ENCODE measurements at places on chromosomes 11 and 22.
A peak's percentile ranks its signal among the peaks of the same experiment; 100 is the strongest.

GRCh38 chr11:90542092-90542491 lies 319.2 kb upstream of the CHORDC1 start:
- no peak for DNase-seq

DNA sequence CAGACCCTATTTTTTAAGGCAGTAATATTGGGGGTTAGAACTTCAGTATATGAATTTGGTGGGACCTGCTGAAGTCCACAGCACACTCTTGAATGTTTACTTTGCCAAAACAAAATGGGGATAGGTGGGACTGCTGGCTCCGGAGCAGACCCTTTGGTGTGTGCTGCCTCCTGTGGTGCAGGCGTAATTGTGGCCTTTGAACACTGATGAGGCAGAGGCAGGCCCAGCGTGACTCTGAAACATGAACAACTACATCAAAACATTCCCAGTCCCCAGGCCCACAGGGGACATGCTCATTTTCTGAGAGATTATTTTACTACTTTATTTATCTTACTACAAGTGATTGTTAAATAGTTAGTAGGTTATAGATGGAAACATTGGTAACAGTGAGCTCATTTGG lies 225.0 kb upstream of the TBCEL start:
- no peak for DNase-seq

- DNase-seq: no peak
These were observed 262.1 kb downstream of the KIRREL3 start for GRCh38 chr11:126738295-126739031.

DNA sequence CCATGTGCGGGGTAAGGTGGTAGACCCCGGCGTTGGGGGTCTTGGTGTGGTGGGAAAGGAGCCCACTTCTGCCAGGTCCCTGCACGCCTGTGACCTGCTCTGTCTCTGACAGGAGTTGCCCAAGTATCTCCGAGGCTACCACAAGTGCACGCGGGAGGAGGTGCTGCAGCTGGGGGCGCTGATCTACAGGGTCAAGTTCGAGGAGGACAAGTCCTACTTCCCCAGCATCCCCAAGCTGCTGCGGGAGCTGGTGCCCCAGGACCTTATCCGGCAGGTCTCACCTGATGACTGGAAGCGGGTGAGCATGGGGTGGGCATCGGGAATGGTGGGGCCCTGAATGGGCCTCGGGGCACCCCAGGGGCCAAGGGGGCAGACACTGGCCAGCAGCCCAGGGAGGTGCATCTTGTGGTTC lies 83.0 kb downstream of the MYO7A start:
- DNase-seq: no peak

DNA sequence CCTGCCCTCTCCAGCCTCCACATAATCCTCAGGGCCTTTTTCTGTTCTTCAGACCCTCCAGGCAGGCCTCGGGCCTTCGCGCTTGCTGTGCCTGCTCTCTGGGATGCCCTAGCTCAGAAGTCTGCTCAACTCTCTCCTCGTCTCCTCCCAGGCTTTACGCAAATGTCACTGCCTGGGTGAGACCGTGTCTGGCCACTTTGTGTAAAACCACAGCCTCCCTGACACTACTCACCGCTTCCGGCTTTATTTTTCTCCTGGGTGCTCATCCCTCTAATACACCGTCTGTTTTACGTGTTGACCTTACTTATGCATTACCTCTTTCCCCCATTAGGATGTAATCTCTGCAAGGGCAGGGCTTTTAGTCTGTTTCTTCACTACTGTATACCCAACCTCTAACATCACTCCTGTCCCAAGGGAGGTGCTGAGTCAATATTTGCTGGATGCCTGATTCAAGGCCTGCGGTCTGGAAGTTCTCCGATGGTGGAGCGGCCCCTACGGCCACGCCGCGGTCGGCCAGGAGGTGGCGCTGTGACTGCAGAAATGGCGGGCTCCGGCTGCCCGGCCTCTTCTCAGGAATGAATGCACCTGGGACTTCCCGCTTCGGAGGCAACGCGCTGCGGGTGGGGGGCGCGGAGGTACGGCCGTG lies 58.2 kb upstream of the THY1 start:
- DNase-seq: peak; percentile 54

- no peak for DNase-seq
These were observed 44.7 kb upstream of the TMEM45B start for GRCh38 chr11:129770993-129771392.

DNA sequence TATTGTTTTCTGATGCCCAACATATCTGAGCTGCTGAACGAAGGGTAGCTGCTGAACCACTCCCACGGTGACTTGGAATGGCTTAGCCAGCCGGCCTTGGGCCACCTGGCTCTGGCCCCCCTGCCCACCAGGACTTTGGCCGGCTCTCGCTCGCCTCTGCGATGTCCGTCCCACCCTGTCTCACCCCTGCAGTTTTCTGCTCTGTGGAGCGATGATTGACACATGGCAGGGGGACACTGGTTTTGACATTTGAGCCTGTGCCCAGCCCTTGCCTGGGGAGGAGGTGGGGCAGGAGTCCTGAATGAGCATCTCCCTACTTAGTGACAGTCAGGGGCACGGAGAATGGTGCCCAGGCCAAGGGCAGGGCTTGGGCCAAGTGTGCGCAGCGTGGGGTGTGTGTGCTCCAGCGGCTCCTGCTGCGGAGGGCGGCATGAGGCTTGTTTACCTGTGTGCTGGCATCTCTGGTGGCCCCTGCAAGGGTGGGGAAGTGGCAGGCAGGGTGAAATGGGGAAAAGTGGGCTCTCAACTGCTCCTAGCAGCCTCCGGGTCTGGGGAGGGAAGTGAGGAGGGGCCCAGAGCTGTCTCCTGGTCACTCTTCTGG lies 15.7 kb upstream of the CDKN1C start:
- DNase-seq: no peak

GRCh38 chr11:76249195-76249741 lies 43.0 kb upstream of the WNT11 start:
- no peak for DNase-seq

GRCh38 chr11:113457784-113458183 lies 17.4 kb downstream of the DRD2 start:
- DNase-seq: no peak

DNA sequence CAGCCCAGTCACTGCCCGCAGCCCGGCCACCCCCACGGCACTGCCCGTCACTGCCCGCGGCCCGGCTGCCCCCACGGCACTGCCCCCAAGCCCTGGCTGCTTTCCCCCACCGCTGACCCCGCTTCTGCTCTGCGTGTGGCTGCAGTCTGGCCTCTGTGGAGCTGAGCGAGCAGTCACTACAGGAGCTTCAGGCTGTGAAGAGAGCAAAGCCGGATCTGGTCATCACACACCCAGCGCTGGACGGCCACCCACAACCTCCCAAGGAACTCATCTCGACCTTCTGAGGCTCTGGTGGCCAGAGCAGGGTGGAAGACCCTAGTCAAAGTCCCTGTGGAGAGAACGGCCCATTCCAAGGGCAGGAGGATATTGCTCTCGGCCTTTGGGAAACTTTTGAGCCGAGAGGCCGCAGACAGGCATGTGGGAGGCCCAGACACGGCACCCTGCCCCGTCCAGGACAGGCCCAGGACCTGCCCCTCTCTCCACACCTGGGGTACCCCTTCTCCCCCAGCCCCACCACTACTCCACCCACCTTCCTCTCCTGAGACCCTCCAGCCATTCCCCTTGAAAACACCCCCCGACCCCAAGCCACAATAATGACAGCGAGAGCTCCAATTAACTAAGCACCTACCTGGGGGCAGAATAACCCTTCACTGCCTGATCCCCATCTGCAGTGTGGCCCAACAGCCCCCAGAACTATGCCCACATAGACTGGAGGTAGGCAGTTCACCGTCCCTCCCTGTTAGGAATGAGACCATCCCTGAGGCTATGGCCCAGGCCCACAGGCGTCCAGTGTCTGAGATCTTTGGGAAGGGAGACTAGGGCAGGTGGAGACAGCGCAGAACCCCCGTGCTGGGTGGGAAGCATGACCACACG lies 3.7 kb upstream of the PGGHG start:
- no peak for DNase-seq

- no peak for DNase-seq
These were observed 18.9 kb upstream of the WNT11 start for GRCh38 chr11:76225122-76225611.

DNA sequence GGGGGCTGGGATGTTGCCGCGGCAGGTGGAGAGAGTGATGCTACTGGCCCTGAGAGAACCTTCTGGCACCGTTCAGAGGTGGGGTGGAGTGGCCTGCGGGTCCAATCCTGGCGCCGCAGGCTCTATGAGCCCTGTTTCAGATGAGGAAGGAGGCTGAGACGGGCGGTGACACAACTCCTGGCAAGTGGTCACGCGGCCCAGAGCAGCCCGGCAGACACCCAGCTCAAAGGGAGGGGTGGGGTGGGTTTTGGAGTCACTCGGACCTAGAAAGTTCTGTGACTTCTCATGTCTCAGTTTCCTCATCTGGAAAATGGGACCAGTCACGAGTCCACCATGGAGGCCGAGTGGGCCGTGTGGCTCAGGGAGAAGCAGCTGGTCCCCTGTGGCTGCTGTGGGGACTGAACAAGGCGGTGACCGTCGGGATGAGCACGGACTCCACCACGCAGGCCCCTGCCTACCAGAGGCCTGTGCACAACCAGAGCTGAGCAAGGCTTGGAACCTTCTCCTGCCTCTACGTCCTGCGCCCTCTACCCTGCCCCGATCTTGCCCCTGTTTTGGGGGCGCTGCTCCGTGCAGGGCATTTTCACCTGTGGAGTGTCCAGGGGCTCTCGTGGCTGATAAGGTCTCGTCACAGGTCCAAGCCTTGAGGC lies 3.7 kb downstream of the TSPO start:
- no peak for DNase-seq

- DNase-seq: no peak
These were observed 36.1 kb upstream of the OR8B8 start for GRCh38 chr11:124481365-124482323.

DNA sequence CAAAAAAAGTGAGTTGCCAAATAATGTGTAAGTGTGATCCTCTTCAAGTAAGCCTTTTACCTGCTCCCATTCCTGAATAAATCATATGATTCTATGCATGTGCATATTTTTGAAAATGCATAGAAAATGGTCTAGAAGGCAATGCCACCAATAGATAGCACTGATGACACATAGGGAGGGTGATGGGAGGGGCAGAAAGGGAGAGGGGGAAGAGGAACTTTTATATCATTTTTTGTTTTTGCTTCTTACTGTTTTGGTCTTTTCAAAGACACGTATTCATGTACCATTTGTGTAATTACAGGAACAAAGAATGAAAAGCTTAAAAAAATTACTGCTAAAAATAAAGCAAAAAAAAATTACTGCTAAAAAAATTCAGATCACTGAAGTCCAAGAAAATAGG lies 60.8 kb downstream of the C11orf58 start:
- no peak for DNase-seq

DNA sequence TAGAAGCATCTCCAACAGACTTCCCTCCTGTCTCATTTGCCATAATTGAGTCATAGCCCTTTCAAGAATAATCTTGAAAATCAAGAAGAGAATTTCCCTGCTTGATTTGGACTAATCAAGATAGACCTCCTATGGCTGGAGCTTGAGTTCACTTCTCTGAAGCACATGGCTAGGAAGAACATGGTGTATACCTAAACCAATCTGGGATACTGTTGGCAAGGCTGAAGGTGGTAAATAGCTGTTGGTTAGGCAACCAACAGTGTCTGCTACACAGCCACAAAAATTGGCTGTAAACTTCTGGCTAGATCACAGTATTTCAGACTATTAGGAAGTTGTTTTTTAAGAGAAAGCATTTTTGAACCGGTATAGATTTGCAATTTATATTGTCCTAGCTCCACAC lies 4.9 kb downstream of the CRYAB start:
- no peak for DNase-seq

GRCh38 chr11:117931971-117932370 lies 2.8 kb upstream of the TMPRSS13 start:
- peak; percentile 17 for DNase-seq

DNA sequence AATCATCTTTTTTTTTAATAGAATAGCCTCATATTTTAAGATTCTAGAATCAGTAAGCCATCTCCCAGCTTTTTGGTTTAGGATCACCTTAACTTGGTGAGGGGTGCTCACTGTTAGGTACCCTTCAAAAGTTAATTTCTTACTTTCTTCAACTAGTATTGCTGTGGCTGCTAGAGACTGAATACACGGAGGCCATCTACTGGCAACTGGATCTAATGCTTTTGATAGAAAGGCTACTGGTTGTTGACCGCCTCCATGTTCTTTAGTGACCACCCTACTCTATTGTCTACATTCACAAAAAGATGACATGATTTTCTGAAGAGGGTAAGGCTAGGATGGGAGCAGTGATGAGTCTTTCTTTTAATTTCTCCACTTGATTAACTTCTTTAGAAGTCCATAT lies 16.7 kb upstream of the ALDH3B2 start:
- DNase-seq: no peak

- DNase-seq: peak; percentile 63
These were observed 2.4 kb upstream of the SYT8 start for GRCh38 chr11:1832211-1832919.

DNA sequence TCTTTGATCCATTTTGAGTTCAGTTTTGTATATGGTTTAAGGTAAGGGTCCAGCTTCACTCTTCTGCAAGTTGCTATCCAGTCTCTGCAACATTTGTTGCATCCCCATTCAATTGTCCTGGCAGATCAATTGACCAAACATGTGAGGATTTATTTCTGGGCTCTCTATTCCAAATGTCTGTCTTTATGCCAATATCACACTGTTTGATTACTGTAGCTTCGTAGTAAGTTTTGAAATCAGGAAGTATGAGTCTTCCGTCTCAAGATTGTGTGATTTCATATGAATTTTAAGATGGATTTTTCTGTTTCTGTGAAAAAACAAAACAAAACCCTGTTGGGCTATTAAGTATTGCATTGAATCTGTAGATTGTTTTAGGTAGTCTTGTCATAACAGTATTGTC lies 17.0 kb downstream of the APLP2 start:
- no peak for DNase-seq

DNA sequence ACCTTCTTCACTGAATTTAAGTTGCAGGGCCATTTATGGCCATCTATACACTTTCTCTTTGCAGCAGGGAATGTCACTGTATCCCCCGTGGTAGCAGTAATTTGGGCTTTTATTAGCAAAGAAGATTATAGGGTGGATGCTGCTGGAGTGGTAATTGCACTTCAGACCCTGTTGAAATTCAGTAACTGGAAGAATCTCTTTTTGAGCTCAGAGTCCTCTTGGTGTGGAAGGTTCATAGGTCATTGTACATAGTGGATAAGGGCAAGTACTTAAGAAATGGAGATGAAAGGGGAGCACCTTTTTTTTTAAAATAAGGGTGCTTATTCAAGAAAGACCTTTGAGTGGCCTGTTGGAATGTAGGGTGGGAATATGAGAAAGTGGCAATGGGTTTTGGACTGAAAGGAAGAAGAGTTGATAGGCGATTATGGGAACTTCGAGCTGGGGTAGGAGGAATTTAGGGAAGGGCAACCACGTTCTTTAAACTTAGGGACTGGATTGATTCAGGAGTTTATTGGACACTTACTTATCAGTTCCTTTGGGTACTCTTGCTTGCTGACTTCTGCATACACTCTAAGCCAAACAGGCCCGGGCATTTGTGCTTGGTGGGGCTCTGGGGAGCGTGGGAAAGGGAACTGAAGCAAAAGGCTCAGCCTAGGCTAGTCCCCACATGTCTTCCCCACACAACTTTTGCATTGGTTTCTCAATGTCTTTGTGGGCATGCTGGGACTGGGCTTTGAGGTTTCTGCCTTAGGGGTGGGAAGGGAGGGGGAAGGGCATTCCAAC lies 26.5 kb downstream of the CTNND1 start:
- peak; percentile 15 for DNase-seq

All from CD4-positive, alpha-beta T cell treated with Interleukin-21 for 1 hour (primary cell).